Suprapubic skin (tissue), 4 donors: ENCODE measurements at places on chromosomes 5 and 9. TPM values are rescaled to one million over a fixed set of nuclear protein-coding genes. Genes with fewer than 3 reads are reported as not detected.

DNA sequence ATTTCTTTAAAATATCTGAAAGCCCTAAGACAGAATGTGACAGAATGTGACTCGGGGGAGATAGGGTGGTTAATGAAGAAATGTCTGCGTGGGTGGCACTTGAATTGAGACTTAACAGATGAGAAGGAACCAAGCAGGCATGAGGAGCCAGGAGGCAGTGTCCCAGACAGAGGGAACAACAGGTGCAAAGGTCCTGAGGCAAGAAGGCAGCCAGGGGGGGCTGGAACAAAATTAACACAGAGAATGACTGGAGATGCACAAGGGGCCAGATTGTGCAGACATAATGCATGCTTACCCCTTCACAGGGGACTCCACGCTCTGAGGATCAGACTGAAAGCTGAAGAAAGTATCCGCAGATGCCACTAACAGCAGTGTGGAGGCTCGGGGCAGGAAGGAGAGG lies 1.7 kb downstream of the LMAN2 start:
- peak overlapping the region; percentile 94 for H3K4me3 ChIP-seq
- H3K36me3 ChIP-seq: peaks cover 14% of the 10 kb centered on the region
- peaks cover 32% of the 10 kb centered on the region for H3K4me1 ChIP-seq
- no peak for DNase-seq
- H3K27ac ChIP-seq: no peak overlapping the region

DNA sequence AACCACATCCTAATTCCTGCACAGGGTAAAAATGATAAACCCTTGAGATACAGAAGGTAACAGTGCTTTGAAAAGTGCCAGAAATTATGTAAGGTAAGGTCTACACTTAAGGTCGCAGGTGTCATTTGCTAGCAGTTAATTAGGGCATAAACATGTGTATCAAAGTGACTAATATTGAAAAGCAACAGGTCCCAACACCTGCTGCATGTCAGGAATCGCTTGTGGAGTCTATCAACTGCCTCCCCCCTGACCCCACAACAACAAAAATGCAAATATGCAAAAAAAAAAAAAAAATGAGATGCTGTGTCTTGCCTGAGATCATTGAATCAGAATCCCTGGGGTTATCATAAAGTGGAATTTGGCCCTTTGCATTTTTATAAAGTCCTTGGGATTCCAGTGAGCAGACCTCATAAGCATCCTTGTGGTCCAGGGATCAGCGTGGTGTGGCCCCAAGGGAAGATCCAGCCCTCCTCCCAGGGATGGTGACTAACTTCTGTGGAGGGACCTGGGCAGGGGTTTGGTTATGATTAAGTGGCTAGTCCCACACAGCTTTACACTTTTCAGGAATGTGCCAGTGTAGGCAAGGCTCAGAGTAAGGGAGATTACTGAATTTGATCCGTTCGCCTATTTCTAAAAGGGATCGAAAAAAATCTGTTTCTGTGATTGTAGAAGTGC lies 92.5 kb upstream of the TNFSF8 start:
- no peaks in the 10 kb centered on the region for H3K4me1 ChIP-seq
- no peaks in the 10 kb centered on the region for H3K36me3 ChIP-seq
- H3K4me3 ChIP-seq: no peak overlapping the region
- H3K27ac ChIP-seq: no peak overlapping the region
- H3K27me3 ChIP-seq: no peaks in the 10 kb centered on the region

The ANKDD1B gene
- total RNA-seq: 2.0 TPM

DNA sequence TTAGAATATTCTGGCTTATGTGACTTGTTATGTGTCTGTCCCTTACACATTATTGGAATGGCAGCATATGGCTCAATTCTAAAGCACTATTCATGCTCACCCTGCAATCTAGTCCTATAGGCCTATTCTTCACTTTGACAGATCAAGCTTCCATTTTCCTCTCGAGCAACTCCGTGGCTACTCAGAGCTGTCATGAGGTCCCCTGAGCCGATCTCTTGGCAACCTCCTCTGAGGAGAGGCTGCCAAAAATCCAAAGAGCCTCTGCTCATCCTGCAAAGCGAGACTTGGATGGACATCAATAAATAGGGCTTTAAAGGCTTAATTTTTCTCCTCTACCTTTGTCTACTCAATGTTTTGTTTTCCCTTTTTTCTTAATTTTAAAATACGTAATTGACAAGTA lies 163.8 kb downstream of the GABRB2 start:
- H3K27me3 ChIP-seq: no peaks in the 10 kb centered on the region
- DNase-seq: no peak
- H3K4me3 ChIP-seq: no peak overlapping the region

- H3K4me1 ChIP-seq: peaks cover 11% of the 10 kb centered on the region
- DNase-seq: no peak
- H3K27me3 ChIP-seq: no peaks in the 10 kb centered on the region
- no peak overlapping the region for H3K4me3 ChIP-seq
Measured at GRCh38 chr5:96919754-96920197, 16.1 kb upstream of the LNPEP start.
